ENCODE measurements at places on chromosomes 11 and 22. TPM values are rescaled to one million over a fixed set of nuclear protein-coding genes. Genes with fewer than 3 reads are reported as not detected.
A peak's percentile ranks its signal among the peaks of the same experiment; 100 is the strongest.

GRCh38 chr11:58621586-58622262 lies 741 bp upstream of the CNTF start:
- no peaks in the 10 kb centered on the region for H3K27me3 ChIP-seq
- H3K36me3 ChIP-seq = peaks cover 76% of the 10 kb centered on the region
- peak overlapping the region; percentile 73 for H3K27ac ChIP-seq
- peaks cover 28% of the 10 kb centered on the region for H3K4me1 ChIP-seq

DNA sequence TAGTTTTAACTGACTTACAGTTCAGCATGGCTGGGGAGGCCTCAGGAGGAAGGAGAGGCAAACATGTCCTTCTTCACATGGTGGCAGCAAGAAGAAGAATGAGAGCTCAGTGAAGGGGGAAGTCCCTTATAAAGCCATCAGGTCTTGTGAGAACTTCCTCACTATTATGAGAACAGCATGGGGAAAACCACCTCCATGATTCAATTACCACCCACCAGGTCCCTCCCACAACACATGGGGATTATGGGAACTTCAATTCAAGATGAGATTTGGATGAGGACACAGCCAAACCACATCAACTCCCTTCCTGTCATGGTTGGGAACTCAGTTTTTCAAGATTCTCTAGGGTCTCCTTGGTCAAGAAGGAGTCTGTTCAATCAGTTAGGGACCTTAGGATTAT lies 432.9 kb upstream of the CNTN5 start:
- no peaks in the 10 kb centered on the region for H3K4me1 ChIP-seq
- no peak overlapping the region for H3K27ac ChIP-seq
- no peaks in the 10 kb centered on the region for H3K27me3 ChIP-seq
- H3K4me3 ChIP-seq = no peak overlapping the region
- no peak for DNase-seq
- no peaks in the 10 kb centered on the region for H3K36me3 ChIP-seq

GRCh38 chr22:50544078-50544745 lies 1.5 kb upstream of the KLHDC7B start:
- peak overlapping the region; percentile 22 for H3K27ac ChIP-seq
- no peaks in the 10 kb centered on the region for H3K36me3 ChIP-seq
- peak; percentile 73 for DNase-seq
- peaks cover 53% of the 10 kb centered on the region for H3K4me1 ChIP-seq

DNA sequence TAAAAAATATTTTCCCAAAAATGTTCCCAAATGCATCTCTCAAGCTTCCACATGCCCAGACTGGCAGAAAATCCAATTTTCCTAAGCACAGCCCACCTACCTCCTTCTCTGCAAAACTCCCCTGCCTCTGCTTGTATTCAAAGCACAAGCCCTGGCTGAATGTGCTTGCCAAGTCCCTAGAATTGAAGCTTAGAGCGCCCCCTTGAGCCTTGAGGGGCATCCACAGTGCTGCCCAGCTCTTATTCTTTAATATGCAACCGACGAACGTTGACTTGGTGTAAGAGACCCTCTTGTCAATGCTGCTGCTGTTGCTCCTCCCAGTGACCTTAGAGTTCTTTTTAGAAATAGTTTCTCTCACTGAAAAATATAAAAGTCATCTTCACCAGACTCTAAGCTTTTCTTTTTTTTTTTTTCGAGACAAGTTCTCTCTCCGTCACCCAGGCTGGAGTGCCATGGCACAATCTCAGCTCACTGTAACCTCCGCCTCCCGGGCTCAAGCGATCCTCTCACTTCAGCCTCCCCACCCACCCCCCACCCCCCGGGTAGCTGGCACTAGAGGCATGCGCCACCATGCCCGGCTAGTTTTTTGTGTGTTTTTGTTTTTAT lies 63.5 kb upstream of the CAPRIN1 start:
- H3K27me3 ChIP-seq = peaks cover 3% of the 10 kb centered on the region
- no peak overlapping the region for H3K27ac ChIP-seq
- DNase-seq = peak; percentile 54

- no peaks in the 10 kb centered on the region for H3K4me1 ChIP-seq
- no peaks in the 10 kb centered on the region for H3K27me3 ChIP-seq
- H3K27ac ChIP-seq = no peak overlapping the region
- DNase-seq = no peak
These were observed 21.1 kb downstream of the MS4A6E start for GRCh38 chr11:60348116-60348515.

Gene PANX2
- total RNA-seq = 2.4 TPM

Gene RAG1
- total RNA-seq = 0.21 TPM

Gene TSG101
- total RNA-seq = 49.5 TPM

Measured in activated T-helper 2 cell treated with anti-CD3 and anti-CD28 coated beads, Interferon-gamma antibody, Interleukin-2, Interleukin-4, amounts not matched to agents 10 μg/mL and 5 μg/mL and 100 μg/mL, durations not matched to agents 14 hours and 24 hours and 36 hours (primary cell).